ENCODE measurements at places on chromosomes 3 and 15.

DNA sequence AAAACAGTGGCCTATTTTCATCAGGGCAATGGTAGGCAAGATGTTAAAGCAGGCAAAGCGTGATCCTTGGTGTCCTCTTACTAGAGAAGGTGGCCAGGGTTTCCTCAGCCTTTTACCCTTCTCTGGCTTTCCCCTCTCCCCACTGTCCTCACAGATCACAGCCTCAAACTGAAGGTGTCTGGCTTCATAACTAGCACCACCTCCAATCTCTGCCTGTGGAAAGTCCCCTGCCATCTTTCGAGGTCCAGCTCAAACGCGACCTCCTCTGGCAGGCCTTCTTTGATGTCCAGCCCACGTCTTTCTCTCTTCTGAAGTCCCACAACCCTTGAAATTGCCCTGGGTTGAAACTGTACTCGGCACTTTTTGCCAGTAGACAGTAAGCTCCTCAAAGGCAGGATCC lies 35.9 kb downstream of the CYP19A1 start:
- DNase-seq: no peak

DNA sequence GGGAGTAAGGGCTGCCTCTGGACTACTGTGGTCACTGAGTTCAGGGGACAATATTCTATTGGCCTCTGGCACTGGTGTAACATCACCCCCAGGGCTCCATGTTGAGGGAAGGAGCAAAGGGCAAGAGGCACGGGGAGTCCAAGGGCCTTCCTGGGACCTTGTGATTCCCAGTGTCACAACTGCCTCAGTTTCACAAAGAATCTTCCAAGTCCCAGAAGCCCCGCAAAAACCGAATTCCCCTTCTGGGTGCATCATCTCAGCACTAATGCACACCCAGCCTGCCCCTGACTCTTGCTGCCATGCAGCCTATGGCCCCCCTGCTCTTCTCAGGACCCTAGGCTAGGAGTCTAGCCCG lies 5.5 kb downstream of the AMOTL2 start:
- DNase-seq: no peak

DNA sequence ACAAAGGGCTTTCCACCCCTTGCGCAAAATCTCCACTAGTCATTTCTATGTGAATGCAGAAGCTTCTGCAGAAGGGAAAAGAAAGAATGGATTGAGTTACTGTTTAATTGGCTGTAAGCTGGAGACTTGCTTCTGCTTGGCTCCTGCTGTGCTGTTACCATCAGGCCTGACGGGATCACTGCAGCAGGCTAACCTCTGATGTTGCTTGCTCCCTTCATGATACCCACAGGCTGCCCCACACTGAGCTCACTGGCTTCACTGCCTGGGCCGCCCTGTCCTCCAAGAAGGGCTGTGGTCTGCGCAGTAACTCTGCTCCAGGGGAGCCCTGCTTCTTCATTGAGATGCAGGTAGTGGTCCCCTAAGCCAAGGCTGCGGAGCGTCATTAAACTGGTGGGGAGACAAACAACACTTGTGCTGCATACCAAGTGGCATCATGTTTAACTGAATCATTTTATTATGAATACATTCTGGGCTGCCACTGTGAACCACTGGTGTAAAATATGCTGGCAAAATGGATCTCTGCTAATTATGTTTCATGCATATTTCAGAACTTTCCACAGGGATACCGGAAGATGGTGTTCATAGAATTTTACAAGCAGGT lies 78.6 kb downstream of the WDR49 start:
- DNase-seq: no peak

DNA sequence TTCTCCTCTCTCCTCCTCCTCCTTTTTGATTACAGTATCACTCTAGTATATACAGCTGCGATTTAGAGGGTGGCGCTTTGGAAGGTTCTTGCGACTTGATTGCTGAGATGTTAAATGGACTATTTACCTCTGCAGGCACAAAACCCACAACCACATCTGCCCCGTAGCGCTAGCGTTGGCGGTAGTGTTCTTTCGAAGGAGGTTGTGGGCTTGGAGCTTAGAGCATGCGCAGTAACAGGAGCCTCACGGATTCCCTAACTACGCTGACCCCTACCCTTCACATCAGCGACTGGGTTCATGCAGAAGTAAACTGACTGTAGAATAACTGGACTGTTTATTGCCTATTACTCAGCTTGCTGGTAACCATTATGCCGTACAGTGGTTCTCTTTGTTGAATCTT lies 58.0 kb downstream of the CGGBP1 start:
- DNase-seq: no peak

DNA sequence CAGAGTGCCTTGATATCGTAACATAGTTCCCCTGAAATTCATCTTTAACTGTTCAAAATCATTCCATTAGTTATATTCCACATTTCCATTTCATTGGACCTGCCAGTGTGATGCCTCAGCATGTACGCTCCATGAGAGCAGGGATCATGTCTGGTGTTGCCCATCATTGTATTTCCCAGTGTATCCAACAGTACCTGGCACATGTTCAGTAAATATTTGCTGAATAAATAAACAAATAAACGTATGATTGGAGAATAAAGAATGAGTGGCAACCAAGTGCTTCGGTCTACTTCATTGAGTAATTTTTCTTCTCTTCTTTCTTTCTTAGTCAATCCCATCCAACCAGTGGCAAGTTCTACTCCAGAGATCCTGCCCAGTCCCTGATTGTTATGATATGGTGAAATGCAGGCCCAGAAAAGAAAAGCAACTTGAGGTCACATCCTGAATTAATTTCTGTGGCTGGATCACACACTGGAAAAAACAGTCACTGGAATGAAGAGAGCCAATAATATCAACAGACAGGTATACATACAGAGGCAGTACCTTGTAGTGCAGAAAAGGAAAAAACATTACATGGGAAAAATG lies 101.2 kb downstream of the PLCH1 start:
- DNase-seq: no peak

DNA sequence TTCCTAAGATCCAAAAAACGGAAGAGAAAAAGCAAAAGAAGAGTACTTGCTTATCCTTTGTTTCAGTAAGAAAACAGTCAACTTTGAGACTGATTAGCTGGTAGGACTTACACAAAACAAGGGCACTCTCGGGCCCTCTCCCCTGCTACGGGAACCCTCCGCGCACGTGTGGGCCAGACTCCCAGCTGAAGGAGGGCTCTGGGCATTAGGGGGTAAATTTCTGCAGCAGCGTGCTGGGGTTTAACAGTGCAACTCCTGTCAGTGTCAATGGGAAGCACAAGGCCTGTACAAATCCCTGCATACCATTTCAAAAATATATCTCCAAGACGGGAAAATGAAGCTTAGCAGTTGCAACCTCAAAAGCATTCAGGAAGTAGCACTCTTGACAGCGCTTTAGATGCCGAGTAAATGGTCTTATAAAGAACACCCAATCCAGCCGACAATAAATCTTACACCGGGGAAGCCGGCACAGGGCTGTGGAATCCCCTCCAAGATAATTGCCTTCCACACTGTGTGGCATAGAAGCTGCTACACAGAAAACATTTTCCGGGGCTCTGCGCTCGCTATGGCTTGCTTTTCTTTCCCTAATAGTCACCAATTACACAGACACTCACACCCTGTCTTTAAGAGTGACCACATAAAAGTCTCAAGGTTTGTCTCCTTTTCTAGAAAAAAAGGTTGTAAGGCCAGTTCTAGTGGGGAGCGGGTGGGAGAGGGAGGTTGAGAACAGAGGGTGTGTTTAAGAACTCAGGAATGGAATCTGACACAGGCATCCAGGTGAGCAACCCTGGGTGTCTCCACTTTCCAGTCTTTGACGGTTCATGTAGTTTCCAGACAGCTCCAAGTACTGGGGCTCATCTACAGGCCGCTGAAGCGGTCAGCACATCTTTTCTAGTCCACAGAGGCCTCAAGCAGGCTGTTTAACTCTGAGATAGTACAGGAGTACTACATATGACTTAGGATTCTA lies 512.7 kb downstream of the FOXP1 start:
- DNase-seq: no peak

DNA sequence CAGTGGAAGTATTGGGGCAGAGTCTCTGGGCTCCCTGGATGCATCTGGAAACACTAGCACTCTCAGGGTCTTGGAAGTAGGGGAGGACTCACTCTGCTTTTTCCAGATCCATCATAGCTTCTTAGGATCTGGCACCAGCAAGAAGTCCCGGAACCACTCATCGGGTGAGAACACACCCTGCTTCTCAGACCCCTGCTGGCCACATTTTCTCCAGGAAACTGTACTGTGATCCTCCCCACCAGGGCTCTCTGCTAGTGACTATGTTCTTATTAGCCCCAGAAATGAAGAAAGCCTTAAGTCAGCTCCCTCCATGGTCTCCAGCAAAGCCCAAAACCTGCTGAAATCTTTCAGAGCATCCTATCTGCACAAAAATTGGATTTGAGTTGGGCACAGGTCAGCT lies 197.3 kb upstream of the GADL1 start:
- DNase-seq: no peak

DNA sequence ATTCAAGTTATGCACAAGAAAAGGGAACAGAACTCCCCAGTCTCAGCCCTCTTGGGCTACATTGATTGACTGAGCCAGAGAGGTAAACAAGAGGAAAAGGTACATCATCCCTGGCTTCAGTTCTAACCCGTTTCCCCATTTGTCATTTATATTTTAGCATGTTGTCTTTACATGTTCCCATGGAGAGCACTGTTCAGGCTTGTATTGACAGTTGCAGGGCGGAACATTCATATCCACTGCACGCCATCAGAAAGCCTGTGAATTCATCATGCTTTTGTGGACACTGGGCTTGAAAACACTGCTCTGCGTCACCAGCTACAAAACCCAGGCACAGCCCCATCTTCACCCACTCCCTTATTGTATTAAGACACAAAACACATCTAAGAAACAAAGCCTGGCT lies 240.9 kb upstream of the EIF1B start:
- DNase-seq: no peak

DNA sequence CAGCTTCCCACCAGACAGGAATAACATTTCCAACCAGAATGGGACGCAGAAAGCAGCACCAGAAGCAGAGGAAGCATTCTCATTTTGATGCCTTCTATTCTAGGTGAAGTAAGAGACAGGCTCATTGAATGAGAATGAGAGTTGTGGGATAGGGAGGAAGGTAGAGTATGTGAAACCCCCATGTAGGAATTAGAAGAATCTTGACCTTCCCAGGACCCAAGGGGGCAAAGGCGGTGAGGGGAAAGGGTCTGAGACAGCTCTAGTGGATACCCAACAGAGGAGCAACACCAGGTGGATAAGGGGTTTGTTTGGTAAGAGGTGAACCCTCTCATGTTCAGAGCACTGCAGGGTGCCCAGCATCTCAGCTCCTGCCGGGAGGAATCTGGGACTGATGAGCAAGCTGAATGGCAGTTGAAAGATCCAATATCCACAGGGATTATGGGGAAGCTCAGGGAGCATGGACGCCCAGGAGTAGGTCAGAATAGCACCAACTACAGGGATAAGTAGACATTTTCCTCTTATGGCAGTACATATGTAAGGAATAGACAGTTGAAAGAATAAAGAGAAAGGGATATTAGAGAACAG lies 77.0 kb downstream of the PLCL2 start:
- no peak for DNase-seq
